ENCODE measurements at places on chromosomes 7 and 10. TPM values are rescaled to one million over a fixed set of nuclear protein-coding genes. Genes with fewer than 3 reads are reported as not detected.

ZNF800 gene
- total RNA-seq, result 49.9 TPM

KLF14 gene
- total RNA-seq, result 0.09 TPM

CNTNAP2 gene
- total RNA-seq, result not detected

RAMP3 gene
- 0.50 TPM for total RNA-seq

TRIL gene
- total RNA-seq, result not detected

ASB10 gene
- total RNA-seq, result not detected

FEZF1 gene
- not detected for total RNA-seq

Measured in activated T-cell treated with anti-CD3 and anti-CD28 coated beads, Interleukin-2, amount 50 U/mL, for 72 hours (primary cell).